Activated T-cell treated with anti-CD3 and anti-CD28 coated beads, Interleukin-2, amount 50 U/mL, for 72 hours (primary cell): ENCODE measurements at places on chromosomes 7 and 10. TPM values are rescaled to one million over a fixed set of nuclear protein-coding genes. Genes with fewer than 3 reads are reported as not detected.

Gene FAM241B
- 11.8 TPM for total RNA-seq

Gene SPDYE6
- total RNA-seq: not detected

Gene CC2D2B
- total RNA-seq: 0.22 TPM

Gene HOXA7
- total RNA-seq: not detected

- no peak for DNase-seq
Observed at GRCh38 chr10:18421726-18422293, 229.6 kb downstream of the NSUN6 start.

GRCh38 chr7:121376979-121377378 lies 19.1 kb downstream of the FAM3C start:
- DNase-seq: no peak

DNA sequence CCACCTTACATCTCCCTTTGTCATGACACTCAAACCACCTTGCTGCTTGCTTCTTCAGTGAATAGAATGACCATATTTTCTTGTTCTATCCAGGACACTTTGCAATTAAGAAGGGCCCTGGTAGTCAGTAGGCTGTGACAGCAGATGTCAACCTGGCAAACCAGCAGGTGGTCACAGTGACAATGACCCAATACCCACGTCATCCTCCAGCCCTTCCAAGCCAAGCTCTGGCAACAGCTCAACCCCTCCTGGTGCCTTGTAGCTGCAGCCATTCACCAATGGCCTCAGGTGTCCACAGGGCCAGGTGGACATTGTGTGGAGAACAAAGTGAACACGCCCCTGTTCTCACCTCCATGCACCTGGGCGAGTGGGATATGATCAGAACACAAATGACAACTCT lies 87.6 kb upstream of the MACROH2A2 start:
- no peak for DNase-seq

GRCh38 chr7:129924602-129925001 lies 28.2 kb downstream of the UBE2H start:
- DNase-seq: no peak

DNA sequence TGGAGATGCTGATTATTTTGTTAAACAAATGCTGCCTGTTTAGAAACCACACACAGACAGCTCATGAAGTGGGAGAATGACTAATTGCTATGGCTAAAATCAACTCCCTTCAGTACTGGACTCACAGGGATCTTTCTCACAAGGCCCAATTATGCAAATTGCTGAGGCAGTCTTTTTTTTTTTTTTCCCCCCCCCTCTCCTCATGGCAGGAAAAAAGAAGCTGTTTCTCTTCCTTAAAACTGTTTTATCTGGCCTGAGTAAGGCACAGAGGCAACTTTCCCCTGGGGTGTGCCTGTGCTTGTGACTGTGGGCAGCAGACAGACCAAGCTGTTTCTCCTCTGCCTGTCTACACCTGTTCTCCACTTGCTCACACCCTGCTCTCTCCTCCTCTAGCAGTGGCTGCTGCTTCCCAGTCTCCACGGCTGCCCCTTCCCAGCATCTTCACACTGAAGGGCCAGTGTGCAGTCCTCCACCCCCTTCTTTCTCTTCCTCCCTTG lies 65.4 kb upstream of the STEAP1B start:
- DNase-seq: no peak

DNA sequence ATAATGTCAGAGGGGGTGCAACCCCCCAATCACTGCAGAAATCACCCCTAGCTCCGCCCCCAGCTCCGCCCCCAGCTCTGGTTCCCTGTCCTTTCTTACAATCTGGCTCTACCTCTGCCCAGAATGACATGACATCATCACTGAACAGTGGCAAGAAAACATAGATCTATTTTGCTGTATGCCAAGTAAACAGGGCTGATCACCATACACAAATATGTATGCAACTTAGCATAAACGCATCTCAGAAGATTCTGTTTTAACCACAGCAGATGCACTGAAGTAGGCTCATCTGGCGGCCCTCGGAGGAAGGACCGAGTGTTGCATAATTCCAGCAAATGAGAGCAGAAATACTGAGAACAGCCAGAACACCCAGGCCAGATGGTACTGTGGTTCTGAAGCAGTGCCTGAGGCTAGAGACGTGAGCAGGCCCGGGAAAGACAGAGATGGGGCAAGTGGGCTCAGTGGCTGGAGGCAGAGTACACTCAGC lies 293.3 kb upstream of the KLF14 start:
- peak; percentile 43 for DNase-seq

DNA sequence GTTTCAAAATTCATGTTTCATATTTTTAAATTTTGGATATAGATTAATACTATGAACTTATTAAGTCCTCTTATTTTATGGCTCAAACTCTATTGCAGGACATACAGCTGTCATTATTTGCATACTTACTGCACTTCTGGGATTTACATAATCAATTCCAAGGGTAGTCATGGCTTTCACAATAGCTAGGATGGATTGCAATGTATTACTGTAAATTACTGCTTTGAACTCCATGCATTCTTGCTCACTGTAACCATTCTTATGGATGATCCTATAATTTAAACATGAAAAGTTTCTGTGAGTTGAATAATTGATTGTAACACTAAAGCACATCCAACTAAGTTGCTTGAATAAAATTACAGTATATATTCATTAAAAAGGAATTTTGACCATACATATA lies 23.5 kb downstream of the GNAT3 start:
- no peak for DNase-seq
